ENCODE measurements at places on chromosomes 13 and 19.

DNA sequence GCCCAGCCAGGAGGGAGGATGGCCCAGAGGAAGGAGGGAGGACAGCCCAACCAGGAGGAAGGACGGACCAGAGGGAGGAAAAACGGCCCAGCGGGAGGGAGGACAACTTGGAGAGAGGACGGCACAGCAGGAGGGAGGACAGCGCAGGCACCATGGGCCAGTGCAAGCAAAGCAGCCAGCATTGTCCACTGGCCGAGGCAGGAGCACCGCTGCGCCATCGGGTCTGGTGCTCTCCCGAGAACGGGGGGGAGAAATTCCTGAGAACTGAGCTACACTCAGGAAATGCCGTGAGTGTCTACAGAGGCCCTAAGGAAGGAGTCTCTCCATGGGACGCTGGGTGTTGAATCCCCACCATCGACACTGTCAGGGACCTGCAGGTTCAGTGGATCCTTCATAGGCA is 38.5 kb upstream of the SOX1 start:
- DNase-seq = no peak

DNA sequence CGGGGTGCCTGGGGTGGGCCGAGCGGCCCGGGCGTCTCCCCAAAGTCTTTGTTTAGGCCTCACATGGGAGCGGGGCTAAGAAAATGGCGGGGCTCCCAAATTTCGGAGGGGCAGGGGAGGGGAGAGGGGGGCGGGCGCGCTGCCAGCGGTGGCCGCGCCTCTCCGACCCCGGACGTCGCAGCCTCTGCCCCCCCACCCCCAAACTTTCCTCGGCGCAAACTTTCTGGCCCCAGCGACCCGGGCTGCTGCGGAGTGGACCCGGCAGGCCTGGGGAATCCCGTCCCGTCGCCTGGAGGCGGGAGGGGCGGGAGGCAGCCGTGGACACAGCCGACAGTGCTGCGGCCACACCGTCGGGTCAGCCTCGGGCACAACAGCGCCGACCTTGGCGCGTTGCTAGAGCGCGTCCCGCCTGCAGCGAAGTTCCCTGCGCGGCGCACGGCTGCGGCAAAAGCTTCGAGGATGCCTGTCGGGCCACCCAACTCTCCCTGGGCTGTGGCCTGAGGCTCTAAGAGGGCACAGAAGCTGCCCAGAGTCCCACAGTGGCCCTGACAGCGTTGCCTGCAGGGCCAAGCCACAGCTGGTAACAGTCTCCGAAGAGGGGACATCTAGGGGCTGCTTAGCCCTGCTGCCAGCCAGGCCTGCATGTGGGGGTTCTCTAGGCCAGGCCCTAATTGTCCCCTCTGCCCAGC is 1.3 kb downstream of the NFIX start:
- no peak for DNase-seq

DNA sequence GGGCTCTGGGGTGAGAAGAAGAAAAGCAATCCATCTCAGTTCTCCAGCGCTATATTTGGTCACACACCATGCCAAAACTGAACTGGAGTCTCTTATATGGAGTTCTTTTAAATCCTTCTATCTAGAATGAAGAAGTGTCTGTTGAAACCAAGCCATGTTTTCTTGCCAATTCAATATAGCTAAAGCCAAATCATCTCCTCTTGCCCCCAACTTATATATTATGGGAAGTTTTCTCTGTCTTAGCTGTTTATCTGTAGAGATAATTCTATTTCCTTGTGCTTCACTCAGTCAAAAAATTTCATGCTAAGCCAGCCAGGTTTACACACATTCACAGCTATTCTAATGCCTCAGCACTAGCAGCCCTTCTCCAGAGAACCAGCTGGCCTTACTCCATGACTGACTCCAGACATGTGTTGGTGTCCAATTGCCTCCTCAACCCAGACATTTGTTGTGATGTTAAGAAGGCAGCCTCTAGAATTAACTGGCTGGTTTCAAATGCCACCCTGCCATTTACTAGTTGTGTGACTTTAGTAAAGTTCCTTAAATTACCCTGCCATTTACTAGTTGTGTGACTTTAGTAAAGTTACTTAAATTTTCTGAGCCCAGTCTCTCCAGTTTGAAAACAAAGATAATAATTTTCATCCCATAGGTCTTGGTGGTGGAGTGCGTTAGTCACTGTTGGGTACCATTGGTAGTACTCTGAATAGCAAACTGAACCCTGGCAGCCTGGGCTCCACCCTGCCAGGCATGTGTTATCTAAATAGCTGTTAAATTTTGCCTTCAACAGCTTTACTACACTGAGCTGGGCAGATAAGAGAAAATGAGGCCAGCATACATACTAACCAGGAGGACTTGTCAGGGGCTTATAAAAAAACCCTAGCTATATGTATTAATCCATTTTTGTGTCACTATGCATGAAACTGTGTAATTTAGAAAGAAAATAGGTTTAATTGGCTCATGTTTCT is 525.1 kb downstream of the LMO7 start:
- DNase-seq = no peak

GRCh38 chr13:94758436-94758960 is 46.2 kb upstream of the SOX21 start:
- no peak for DNase-seq

GRCh38 chr13:59201841-59202240 is 961.9 kb downstream of the DIAPH3 start:
- no peak for DNase-seq

DNA sequence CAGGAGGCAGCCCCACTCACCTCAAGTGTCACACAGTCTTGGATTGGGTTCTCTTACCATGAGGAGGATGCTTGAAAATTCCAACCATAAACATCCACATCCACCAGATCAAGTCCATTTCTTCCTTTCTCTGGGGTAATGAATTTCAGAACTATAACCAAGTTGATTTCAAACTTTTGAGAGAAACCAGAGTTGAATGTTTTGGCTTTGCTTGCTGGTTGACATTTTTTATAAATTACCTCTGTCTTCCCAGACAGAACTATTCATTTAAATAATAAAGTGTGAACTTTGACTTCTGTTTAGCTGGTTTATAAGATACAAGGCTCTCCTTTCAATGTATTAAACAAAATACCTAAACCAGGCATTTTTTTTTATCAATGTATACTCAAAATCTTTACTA is 550.7 kb downstream of the KCTD12 start:
- no peak for DNase-seq

DNA sequence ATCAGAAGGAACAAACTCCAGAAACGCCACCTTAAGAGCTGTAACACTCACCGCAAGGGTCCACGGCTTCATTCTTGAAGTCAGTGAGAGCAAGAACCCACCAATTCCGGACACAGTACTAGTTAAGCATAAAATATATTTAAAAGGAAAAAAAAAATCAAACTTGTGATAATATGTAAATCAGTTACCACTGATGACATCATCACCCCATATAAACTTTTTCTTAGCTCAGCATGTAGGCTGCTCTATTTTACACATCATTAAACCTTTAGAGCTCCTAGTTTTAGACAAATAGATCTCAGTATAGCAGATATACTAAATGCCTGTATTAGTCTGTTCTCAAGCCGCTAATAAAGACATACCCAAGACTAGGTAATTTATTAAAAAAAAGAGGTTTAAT is 668.1 kb downstream of the PCDH9 start:
- no peak for DNase-seq

DNA sequence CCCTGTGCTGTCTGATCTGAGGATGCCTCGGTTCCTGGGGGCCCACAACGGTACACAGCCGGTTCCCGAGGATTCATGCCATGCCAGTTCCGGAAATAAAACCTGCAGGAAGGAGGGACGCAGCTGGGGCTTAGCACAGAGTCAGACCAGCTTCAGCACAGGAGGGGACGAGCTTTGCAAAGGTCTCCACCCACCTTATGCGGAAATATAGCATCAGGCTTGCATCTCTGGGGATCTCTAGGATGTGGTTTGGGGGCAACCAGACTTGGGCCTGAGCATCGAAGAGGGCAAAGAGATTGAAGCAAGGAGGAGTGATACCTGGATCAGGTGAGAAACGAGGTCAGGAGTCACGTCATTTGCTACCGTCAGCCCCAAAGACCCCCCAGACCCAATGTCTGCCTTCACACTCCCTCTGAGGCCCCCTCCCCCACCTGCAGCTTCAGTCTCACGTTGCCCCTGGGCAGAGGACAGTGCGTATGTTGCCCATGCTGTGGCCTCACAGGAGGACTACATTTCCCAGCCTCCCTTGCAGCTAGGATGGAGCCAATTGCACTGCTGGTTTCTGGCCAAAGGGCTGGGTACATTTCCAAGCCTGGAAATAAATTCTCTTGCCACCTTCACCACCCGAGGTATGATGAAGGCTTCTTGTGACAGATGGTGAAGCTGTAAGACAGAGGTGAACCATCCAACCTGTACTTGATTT is 12.1 kb downstream of the TYK2 start:
- DNase-seq = no peak

Measured in GM04503 (cell line).